ENCODE measurements at places on chromosomes 12 and 14.

DNA sequence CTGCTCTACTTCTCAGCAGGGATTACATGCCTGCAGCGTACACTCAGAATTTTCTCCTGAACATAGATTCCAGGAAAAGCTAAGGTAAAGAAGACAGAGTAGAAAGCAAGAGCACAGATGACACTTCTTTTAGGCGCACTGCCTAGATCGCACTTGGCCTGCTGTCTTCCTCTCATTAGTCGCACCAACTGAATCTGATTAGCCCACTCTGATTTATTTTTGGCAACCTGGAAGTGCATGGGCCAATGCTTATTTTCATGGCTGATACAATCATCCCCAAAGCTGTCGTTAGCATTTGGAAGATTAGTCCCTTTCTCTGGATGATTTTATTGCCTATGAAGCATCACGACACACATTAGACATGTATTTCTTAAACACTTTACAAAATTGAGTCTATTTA lies 152.5 kb downstream of the PTPRO start:
- DNase-seq = no peak

DNA sequence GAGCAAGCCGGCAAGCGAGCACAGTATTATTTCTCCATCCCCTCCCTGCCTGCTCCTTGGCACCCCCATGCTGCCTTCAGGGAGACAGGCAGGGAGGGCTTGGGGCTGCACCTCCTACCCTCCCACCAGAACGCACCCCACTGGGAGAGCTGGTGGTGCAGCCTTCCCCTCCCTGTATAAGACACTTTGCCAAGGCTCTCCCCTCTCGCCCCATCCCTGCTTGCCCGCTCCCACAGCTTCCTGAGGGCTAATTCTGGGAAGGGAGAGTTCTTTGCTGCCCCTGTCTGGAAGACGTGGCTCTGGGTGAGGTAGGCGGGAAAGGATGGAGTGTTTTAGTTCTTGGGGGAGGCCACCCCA lies 3.9 kb upstream of the NXPH4 start:
- no peak for DNase-seq

GRCh38 chr12:31687101-31687527 lies 27.6 kb downstream of the ETFBKMT start:
- no peak for DNase-seq

GRCh38 chr12:69934011-69934410 lies 109.0 kb downstream of the MYRFL start:
- no peak for DNase-seq

DNA sequence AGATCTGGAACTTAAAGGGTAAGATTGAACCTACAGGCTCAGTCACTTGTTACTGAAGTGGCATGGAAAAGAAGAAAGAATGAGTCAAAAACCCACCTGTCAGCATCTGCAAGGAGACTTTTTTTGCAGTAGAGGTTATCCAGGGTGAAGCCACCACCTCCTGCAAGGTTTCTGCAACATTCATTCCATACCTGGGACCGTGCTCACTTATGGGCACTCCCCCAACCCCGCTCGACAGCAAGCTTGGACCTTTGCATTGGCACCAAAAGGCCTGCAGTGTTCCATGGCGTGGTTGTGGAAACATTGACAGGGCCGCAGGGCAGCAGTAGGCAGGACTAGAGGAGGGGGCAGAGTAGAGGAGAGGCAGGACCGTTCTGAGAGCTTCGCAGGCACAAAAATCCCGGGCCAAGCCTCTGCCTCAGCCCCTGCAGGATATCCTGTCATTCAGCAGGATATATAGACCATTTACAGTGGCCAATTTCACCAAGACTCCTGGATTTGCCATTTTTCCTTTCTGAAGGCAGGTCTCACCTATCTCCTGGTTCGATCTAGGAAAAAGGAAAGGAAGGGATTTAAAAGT lies at the start of gene STAB2:
TSS of gene STAB2 (plus strand) at position 483 of the 580 bp plus-strand sequence. CDS start 204 bp downstream, outside the sequence.
- DNase-seq = no peak

DNA sequence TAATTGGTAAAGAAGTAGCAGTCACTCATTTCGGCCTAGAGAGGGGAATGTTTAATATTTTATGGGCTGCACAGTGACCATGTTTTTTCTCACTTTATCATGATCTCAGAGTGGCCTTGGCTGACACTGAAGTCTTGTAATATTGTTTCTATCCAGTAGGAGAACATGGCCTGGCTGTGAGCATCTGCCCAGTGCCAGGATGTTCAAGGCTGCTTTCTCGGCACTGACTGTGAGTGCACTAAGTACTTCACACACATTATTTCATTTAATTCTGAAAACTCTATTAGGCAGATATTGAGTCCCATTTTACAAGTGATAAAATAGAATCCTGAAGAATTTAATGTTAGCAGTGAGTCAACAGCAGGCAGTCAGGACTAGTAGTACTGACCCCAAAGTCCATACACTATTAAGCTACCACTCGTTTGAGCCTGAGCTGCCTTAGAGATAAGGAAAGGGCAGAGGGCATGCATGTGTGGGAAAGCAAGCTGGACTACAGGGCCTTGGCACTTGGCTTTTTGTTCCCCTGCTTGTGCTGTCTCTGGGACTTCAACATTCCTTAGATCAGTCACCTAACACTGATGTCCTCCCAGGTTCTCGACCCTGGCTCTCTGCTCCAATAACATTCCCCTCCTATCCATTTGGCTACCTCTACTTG lies 42.2 kb upstream of the APPL2 start:
- DNase-seq = no peak

DNA sequence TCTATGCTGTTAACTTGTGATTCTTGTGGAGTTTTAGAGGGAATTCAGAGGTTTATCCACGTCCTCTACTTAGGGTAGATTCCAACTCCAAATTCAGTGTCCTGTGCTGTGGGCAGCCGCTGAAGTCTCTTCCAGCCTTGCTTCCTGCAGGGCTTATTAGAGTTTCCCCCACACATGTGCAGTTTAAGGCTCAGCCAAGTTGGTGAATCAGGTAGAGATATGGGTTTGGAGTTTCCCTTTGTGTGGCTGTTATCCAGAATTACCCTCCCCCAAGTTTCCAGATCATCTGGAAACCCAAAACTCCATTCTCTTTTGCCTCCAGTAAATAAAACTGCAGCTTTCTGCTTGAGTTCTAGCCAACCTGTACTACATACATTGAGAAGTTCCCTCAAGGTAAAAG lies 853.7 kb downstream of the GALC start:
- no peak for DNase-seq

- no peak for DNase-seq
These were observed 18.2 kb downstream of the ANG start for GRCh38 chr14:20706657-20707355.

GRCh38 chr14:42517806-42518500 lies 911.3 kb downstream of the LRFN5 start:
- no peak for DNase-seq

DNA sequence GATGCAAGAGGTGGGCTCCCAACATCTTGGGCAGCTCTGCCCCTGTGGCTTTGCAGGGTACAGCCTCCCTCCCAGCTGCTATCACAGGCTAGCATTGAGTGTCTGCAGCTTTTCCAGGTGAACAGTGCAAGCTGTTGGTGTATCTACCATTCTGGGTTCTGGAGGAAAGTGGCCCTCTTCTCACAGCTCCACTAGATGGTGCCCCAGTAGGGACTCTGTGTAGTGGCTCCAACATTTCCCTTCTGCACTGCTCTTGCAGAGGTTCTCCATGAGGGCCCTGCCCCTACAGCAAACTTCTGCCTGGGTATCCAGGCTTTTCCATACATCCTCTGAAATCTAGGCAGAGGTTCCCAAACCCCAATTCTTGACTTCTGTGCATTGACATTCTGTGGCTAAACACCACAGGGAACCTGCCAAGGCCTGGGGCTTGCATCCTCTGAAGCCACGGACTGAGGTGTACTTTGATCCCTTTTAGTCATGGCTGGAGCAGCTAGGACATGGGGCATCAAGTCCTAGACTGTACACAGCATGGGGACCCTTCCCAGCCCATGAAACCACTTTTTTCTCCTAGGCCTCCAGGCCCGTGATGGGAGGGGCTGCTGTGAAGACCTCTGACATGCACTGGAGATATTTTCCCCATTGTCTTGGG lies 24.0 kb upstream of the SLC38A1 start:
- no peak for DNase-seq

DNA sequence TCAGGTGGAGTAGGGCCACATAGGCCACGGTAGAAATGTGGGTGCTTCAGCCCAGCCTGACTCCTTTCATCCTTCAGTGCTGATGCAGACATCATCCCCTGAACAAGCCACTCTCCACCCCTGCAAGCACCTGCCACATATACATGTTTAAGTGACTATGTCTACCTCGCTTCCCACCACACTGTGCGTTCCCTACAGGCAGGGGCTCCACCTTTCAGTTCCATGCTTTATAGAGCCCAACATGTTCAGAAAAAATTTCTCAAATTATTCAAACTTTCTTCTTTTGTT lies 11.6 kb downstream of the SLC7A7 start:
- DNase-seq = no peak

DNA sequence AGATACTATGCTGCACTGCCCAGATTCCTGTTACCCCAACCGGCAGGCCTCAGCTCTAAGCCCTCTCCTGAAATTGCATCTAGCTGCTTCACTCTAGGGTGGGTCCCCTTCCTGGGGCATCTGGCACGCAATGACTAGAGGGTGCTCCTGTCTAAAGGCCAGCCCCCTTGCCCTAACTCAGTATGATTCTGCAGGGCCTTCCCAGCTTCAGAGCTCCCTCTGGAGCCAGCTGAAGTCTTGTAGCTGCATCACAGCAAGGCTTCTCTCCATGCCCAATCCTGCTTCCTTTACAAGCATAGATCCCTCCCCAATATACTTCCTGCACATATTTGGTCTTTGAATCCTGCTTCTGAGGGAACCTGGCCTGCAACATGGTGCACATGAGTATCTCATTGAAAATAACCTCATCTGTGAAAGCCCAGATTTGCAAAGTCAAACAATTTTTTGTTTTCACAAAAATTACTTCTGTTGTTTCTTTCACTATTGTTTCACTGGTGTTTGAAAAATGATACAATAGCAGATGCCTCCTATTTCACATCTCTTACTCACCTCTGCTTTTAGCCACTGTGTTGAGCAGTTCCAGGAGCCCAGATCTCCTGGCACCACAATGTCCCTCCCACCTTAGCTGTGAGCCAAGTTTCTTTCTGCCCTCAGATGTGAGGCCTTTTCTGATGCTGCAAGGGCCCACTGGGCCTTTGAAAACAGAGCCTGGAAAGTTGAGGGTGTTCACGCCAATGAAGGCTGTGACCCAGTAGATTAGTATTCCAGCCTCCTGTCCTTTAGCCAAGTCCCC lies 169.5 kb upstream of the EGLN3 start:
- no peak for DNase-seq

- DNase-seq = no peak
These were observed 68.6 kb downstream of the TAOK3 start for GRCh38 chr12:118304093-118304492.

GRCh38 chr14:106840258-106840657 lies 1313.9 kb downstream of the TMEM121 start:
- peak; percentile 48 for DNase-seq

- no peak for DNase-seq
These were observed 821.9 kb downstream of the VRK1 start for GRCh38 chr14:97618917-97619690.

DNA sequence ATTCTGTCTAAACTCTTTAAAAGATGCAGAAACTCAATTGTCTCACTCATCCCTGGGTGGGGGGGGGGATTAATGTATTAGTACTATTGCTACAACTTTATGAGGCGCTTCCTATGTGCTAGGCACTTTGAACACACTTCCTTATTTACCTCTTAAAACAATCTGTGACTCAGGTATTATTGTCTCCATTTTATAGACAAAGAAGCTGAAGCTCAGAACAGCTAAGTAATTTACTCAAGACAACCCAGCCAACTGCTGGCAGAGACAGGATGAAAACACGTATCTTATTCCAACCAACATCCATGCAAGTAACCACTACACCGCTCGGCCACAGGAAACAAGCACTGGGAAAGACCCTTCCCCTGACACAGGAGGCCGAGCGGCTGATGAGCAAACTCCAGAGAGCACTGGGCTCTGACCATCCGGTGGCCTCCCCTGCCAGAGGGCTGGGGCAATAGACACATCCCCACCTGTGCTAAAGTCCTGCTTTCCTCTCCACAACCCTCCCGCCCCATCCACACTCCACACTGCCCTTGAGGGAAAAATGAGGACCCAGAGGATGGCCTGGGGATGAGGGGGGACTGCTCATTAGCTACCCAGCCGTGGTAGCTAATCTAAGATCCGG lies 244.2 kb downstream of the DPF3 start:
- DNase-seq = no peak

DNA sequence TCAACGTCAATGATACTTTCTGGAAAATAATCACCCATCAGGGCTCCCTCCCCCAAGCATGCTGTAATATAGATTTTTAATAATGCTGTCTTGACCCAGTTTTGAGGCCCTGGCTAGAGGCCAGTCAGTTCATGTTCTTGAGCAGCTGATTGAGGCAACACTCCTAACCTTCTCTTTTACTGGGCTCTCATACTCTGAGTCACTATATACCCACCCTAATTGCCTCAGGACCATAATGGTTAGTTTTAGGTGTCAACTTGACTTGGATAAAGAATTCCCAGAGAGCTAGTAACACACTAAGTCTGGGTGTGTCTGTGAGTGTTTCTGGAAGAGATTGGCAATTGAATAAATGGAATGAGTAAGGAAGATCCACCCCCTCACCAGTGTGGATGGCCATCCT lies 527.0 kb upstream of the ATP2B1 start:
- DNase-seq = no peak

- DNase-seq = no peak
These were observed 32.9 kb downstream of the NIN start for GRCh38 chr14:50798048-50798421.

- DNase-seq = peak; percentile 63
These were observed at the start of gene SERPINA6 for GRCh38 chr14:94322648-94323570. TSS of gene SERPINA6 (minus strand) at chr14:94323336. CDS start at chr14:94314648, 8,688 bp downstream.

DNA sequence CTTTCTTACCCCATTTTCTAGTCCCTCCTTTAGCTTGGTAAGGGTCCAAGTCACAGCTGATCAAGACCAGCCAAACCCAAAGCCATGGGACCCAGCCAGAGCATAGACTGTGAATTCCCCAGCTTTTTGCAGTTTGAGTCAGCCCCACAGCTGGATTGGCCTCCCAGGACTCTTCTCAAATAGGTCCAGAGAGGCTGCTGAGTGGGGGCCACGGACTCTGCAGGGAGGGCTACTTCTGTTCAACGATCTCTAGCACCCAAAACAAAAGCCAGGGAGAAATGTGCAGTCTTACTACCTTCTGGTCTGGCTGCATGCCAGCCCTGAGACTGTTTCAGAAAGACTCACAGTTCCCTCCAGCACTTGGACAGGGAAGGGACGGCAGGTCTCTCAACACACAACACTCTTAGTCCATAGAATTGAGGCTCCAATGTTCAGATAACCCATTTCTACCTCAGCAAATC lies 1.6 kb downstream of the VDR start:
- no peak for DNase-seq

GRCh38 chr12:127455347-127456265 lies 811.4 kb upstream of the TMEM132C start:
- DNase-seq = no peak

Measured in NCI-H1417 (cell line).